Astrocyte (in vitro differentiated cells and primary cell): ENCODE measurements at places on chromosomes 11 and 22.
A peak's percentile ranks its signal among the peaks of the same experiment; 100 is the strongest.

DNA sequence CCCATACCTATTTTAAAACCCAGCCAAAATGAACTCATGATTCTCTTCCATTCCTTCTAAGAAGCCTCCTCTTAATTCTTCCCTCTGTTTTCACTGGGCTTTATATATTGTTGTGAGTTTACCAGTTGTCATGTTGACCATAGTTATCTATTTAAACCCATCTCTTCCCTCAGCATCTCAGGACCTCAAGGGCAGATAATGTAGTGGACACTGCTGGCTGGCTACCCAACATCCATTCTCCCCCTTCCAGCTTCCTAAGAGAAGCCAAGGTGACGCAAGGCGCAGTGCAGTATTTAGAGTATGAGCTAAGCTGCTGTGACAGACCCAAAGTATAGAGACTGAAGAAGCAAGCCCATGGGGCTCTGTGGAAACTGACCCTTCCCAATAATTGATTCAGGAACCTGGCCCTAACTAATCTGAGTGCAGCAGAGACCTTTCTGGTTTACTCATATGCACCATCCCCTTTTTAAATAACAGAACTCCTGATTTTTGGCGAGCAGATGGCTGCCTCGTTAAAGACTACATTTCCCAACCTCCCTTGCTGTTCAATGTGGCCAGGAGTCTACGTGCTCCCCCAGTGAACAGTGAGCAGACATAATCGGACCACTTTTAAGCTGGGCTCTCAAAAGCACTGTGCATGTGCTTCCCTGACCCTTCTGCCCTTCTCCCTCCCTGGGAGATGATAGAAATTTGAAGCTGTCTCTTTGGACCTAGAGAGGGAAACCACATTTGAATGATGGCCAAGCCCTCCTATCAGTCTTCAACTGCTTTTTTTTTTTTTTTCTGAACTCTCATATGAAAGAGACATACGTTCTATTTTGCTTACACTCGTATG is 28.1 kb upstream of the CREB3L1 start:
- DNase-seq = peak; percentile 67

DNA sequence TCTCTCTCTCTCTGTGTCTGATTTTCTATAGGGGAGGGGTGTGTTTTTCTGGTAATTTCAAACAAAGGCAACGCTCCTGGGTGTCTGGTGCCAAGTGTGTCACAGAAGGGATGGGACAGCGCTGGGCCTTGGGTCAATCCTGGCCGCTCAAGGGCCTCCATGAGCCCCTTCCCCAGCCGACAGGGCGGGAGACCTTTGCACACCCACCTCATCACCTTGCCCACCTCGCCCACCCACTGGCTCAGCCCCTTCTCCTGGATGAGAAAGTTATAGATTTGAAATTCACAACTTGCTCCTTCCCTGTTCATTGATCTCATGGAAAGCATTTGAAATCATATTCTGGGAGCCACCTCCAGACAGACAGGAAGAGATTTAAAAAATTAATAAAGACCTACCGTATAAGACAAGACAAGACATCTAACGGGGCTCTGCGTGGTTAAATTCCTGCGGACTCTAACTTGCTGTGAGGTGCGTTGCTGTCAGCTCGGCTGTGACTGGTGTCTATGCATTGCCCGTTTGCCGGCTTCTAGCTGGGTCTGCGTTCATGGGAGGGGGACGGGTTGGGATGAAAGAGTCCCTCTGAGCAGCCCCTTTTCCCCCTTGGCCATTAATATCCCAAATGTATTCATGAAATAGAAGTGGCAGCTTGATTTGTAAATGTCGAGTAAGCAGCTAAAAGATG is 27.0 kb downstream of the MPPED1 start:
- no peak for DNase-seq

GRCh38 chr22:23827351-23827995 is 11.3 kb downstream of the DERL3 start:
- no peak for DNase-seq

DNA sequence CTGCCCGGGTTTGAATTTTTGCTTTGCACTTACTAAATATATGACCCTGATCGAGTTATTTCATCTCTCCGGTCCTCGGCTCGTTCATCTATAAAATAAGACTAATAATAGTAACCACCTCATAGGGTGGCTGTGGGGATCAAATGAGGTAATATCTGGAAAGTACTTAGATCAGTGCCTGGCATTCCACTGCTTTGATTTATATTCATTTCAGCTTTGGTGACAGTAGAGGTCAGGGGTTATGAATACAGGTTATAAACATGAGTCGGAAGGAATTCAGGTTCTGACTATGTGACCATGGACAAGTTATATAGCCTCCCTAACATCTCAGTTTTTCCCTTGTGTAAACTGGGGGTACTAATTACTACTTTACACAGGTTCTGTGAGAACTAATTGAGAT is 2.9 kb upstream of the TEAD1 start:
- no peak for DNase-seq

DNA sequence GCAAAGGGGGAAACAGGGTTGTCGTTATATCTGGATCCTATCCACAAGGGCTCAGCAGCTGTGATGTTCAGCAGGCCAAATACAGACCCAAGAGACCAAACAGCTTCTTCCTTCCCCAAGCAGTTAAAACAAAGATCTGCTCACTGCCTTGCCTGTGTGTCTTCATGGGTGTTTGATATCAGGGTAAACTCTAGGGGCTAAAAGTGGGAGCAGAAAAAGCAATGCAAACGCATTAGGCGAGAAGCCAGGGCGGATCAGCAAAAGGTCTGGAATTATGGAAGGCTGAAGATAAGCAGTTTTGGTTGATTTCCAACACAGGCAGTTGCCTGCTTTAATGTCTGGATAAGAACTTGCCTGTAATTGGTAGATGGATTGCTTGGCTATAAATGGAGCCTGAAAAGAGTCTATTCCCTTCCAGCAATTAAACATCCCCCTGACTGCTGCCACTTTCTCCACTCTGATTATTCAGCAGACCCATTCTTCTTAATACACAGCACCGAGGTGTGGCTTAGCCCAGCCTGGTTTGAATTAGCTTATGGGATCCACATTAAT is 126.3 kb downstream of the COMMD9 start:
- no peak for DNase-seq

DNA sequence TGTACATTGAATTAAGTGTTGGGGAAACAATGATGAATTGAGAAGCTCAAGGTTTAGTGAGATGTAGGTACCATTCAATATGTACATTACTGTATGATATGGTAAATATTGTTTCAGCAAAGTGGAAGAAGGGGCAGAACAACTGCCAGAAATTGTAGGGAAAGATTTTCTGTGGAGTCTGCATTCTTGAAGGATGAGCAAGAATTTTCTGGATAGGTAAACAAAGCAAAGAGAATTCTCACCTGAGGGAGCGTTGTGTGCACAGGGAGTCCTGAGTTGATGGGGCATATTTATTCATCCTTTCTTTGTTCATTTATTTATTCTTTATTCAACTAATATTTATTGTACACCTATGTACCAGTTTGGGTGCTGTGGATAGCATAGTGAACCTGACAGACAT is 83.2 kb downstream of the TMEM135 start:
- DNase-seq = no peak

- DNase-seq = no peak
Observed at GRCh38 chr11:106177311-106177710, 99.8 kb downstream of the AASDHPPT start.

DNA sequence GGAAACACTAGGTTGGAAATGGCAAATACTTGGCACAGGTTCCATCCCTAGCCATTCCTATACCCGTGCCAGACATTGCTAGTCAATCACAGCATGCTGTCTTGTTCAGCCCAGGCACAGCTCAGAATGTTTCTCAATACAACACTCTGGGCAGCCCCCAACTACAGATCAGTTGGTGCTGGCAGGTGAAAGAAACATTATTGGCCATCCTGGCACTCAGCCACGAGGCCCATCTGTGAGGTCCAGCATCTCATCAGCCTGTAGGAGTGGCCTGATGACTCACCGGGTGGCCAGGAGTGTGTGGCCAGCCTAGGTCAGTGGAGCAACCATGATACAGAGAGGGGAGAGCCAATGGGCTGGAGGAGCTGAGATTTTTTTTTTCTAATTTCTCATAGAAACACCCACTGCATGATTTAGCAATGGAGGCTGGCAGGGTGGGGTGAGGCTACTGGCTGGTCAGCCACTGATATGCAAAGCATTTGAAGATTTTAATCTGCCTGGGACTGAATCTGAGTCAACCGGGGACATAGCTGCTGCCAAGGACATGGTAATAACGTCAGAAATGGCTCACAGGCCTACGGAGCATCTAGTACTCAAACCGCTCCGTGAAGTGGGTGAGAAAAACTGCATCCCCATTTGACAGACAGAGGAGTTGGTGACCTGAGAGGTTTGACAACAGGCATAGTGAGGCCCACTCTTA is 5.4 kb downstream of the MYO18B start:
- DNase-seq = peak; percentile 99

DNA sequence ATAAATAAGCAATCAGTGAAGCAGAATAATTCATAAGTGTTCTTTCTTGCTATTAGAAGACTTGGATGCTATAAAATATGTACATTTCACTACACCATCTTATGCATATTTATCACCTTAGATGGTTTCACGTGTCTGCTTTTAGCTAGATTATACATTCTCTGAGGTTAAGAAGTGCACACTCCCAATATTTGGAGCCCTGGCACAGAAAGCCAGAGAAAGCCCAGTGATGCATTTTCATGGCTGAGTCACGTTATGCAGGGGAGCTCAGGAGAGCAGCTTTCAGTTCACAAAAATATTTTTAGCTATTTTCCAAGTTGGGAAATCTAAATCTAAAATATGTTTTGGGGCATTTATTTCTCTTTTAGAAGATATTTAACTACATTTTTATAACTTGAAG is 5.1 kb upstream of the TP53AIP1 start:
- no peak for DNase-seq

- DNase-seq = no peak
Observed at GRCh38 chr11:21798216-21798615, 394.7 kb upstream of the ANO5 start.

DNA sequence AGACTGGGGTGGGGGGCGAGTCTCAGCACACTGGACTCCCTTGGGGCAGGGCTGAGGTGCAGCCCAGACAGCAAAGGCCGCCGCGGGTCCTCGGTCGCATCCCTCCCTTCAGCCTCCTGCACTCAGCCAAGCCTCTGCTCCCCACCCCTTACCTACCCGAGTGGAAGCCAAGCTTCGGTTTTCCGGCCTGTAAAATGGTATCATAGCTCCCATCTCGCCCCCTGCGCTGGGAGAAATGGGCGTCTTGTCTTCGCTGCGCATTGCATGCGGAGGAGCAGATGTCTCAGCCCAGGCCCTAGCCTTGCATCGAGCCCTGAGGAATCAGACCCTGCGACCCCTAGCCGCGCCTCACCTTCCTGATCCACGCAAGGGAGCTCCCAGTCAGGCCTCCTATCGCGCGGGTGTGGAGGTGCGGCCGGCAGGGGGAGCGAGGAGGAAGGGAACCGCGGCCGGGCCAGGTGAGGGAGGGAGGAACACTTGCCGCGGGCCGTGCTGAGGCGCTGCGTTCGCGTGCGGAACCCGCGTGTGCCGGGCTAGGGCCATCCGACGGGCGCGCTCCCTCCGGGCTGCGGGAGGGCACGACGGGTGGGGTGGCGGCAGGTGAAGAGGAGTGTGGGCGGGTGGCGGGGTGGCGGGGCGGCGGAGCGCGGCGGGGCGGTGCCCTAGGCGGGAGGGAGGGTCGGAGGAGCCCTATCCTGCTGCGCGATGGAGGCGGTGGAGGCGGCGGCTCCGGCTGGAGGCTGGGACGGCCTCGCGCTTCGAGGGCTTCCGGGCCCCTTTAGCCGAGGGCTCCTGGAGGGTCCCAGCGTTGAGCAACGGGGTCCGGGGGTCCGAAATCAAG is 4.1 kb upstream of the TBX1 start:
- no peak for DNase-seq

DNA sequence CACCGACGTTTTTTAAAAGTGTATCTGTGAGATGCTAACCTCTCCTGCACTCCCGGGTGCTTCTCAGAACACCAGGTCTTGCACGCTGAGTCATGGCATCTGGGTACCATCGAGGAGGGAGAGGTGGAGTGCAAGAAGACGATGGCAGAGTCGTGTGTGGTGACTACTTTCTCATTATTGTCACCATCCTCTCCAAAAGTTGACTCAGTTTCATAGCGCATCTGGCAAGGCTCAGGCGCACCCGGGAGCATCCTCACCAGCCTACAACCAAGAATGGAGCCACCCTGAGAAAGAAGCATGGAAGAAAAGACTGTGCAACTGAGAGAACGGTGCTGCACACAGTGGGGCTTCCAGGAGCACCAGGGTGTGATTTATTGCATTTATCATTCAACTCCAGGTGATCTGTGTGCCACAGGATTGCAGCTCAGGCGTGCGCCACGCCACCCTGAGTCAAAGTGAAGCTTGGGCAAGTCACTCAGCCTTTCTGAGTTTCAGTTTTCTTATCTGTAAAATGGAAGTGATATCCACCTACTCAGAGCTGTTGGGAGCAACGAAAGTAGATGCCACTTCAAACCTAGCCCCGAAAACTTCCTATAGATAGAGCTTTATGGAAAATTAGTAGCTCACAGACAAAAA is 65.4 kb downstream of the LINC01488 start:
- no peak for DNase-seq

DNA sequence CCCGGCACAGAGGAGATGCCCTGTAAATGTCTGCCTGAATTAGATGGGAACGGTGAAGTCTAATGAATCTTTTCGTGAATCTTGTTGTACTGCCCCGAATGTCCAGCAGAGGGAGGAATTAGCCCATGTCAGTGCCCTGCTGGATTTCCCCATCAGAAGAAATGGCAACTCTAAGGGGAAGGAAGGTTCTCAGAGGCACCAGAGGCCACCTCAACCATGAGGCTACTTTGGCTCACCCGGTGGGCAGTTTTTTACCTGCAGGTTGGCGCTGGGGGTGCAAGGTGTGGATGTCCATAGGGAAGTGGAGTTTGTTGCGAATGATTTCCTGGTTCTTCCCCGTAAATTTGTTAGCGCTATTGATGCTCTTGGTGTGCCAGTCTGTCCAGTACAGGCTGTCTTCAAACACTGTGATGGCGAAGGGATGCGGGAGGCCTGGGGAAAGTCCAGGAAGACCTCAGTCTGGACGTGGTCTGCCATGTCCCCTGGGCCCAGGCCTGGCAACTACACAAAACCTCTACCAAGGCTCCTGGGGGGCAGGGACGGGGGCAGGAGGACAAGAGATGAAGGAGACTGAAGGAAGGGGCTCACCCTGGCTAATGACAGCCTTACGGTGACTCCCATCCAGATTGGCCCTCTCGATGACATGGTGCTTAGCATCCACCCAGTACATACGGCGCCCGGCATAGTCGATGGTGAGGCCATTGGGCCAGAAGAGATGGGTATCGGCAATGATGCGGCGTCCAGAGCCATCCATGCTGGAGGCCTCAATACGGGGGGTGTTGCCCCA is 28.5 kb downstream of the LRP4 start:
- DNase-seq = peak; percentile 26

DNA sequence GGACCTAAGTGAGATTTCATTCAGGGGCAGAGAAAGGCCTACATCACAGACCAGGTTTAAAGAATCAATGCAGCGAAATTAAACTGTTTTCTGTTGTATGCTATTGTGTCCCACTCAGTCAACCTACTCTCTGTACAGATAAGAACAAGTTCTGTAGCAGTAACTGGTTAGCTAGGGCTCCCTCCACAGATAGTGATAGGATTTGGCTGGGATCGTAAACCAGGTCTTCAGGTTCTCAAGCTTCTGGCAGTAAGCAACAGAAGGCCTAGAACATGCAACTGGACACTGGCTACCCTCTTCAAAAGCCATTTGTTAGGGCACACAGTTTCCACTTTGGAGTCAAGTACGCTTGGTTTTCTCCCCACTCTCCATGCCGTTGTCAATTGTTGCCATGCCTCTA is 69.2 kb downstream of the GDPD4 start:
- no peak for DNase-seq

GRCh38 chr22:32473388-32473952 is 1.1 kb upstream of the FBXO7 start:
- DNase-seq = peak; percentile 31
